ENCODE measurements at places on chromosomes 16 and 17.

GRCh38 chr17:13546851-13547250, 54.9 kb downstream of the HS3ST3A1 start:
- no peak for DNase-seq

GRCh38 chr17:57900991-57901743, 51.3 kb upstream of the MRPS23 start:
- no peak for DNase-seq

- no peak for DNase-seq
Observed at GRCh38 chr17:5785338-5785737, 201.0 kb upstream of the NLRP1 start.

DNA sequence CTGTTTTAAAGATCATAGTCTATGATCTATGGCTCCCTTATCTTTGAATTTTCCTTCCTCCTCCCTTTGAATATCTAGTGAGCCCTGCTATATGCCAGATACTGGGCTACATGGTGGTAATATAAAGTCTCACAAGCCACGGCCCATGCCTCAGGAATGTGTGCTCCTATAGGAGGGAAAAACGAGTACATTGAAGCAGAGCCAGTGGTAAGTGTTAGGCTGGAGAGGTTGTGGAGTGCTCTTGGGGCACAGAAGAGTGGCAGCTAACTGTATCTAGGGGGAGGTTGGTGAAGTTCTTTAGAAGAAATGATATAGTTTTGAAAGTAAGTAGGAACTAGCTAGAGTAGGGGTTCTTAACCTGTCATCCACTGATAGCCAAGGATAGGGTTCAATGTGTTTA, 105.8 kb upstream of the PMFBP1 start:
- DNase-seq: no peak

- no peak for DNase-seq
Observed at GRCh38 chr16:55289353-55289752, 34.6 kb upstream of the IRX6 start.

DNA sequence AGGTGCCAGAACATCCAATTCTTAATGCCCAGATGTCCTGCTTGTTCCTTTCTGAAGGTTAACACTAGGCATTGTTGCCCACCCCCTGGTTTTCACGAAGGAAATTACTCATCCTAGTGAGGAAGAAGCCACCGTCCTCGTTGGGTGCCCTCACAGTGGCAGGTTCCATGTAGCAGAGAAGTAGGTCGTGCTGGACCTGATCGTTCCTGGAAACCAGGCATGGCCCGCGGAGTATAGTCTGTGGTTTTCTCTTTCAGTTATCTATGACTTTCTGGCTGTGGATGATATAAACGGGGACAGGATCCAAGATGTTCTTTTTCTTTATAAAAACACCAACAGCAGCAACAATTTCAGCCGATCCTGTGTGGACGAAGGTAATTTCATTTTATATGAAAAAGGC, 16.5 kb downstream of the RGS11 start:
- no peak for DNase-seq

GRCh38 chr17:71521724-71522123, 599.1 kb upstream of the SOX9 start:
- no peak for DNase-seq

GRCh38 chr17:10046786-10047785, 142.0 kb upstream of the RCVRN start:
- DNase-seq: no peak

GRCh38 chr17:42623732-42624596, 14.5 kb downstream of the TUBG1 start:
- DNase-seq: no peak

DNA sequence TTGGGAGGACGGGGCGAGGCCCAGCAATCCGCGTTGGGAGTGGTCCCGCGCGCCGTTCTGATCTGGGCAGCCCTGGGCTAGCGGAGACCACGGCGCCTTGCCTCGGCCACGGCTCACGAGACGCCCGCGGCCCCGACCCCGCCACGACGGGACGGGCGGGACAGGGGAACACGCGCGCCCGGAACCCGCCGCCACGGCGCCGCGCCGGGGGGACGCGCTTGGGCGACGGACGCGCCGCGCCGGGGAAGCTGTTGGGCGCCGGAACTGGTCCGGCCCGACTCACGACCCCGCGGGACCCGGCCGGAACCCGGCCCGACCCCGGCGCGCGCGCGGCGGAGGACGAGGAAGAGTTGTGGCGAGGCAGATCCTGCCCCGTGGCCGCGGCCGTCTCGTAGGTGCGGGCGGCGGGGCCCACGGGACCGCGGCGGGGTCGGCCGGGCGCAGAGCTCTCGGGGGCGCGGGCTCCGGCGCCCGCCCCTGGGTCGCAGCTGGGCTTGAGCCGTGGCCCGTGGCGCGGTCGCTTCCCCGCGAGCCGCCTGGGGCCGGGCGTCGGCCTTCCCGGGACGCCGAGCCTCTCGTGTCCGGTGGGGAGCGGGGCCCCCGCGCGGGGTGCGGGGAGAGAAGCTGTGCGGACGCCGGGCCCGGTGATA, at the start of gene ACSF3:
Gene ACSF3 (plus strand): TSS at position 251 of the 650 bp plus-strand sequence. CDS start 6,830 bp downstream, outside the sequence.
- DNase-seq: peak; percentile 76

GRCh38 chr17:73605444-73605843, 38.8 kb downstream of the SDK2 start:
- no peak for DNase-seq

- DNase-seq: no peak
Observed at GRCh38 chr17:73410586-73411312, 98.9 kb upstream of the CDC42EP4 start.

DNA sequence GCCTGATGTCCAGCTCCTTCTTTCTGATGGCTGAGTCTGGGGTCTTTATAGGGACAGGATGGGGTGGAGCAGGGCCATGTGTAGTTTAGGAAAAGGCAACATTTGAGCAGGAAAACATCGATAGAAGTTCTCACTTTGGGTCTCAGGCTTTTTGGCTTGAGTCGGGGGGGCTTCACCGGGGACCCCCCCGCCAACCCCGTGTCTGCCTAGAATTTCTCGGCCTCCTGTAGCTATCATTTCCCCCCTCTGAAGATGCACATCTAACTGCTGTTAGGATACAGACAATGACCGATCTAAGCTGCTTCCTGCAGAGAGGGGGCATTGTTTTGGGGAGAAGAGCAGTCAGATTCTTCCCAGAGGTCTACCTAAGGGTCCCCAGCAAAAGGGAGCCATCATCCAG, 16.7 kb upstream of the ZNHIT3 start:
- DNase-seq: no peak

DNA sequence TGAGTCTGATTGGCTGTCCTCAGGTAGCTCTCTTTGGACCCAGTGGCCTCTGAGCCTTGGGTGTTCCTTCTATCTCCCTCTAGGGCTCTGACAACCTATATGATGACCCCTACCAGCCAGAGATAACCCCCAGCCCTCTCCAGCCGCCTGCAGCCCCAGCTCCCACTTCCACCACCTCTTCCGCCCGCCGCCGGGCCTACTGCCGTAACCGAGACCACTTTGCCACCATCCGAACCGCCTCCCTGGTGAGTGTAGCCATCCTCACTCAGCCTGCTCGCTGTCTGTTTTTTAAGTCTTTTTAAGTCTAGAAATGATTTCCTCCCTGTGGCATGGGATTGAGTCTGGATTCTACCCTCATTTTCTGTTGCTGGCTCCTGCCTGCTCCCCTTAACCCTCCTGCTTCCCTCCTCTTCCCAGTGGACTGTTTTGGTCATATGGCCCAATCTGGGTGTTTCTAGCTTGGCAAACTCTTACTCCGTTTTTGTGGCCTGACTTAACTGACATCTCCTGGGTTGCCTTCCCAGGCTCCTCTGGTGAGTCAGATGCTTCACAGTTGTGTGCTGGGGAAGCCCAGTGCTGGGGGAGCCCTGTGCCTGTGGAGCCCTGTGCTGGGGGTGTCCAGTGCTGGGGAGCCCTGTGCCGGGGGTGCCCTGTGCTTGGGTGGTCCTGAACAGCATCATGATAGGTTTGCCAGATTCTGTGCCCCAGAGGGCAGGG, 9.9 kb downstream of the TAOK2 start:
- DNase-seq: no peak

DNA sequence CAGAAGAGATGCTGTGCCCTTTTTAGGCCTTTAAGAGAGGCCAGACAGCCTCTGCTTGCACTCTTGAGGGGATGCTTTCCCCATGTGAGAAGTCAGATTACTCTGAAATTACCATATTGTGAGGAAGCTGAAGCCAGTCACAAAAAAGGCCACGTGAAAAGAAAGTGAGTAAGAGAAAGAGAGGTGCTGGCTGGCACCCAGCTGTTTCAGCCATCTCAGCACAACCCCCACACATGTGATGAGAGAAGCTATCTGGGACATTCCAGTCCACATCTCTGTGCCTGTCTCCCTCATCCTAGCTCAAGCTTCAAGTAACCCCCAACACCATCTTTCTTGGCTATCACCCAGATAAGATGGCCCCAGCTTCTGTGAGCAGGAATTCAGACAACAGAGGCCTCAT, 131.4 kb downstream of the HS3ST2 start:
- no peak for DNase-seq

DNA sequence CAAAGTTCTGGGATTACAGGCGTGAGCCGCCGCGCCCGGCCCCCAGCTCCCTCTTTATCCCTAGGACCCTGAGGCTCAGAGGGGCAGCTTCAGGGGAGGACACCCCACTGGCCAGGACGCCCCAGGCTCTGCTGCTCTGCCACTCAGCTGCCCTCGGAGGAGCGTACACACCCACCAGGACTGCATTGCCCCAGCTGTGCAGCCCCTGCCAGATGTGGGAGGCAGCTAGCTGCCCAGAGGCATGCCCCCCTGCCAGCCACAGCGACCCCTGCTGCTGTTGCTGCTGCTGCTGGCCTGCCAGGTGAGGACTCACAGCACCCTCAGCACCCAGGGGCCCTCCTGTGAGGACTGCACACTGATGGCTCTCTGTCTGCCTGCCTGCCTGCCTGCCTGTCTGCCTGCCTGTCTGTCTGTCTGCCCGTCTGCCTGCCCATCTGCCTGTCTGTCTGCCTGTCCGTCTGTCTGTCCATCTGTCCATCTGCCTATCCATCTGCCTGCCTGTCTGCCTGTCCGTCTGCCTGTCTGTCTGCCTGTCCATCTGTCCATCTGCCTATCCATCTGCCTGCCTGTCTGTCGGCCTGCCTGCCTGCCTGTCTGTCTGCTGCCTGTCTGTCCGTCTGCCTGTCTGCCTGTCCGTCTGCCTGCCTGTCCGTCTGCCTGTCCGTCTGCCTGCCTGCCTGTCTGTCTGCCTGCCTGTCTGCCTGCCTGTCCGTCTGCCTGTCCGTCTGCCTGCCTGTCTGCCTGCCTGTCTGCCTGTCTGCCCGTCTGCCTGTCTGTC, 5.0 kb downstream of the GCGR start:
- no peak for DNase-seq

GRCh38 chr16:73355981-73356380, 308.1 kb upstream of the ZFHX3 start:
- no peak for DNase-seq

- DNase-seq: no peak
Observed at GRCh38 chr17:20046629-20047028, 37.5 kb downstream of the SPECC1 start.

- no peak for DNase-seq
Observed at GRCh38 chr16:49816875-49817274, 39.0 kb downstream of the ZNF423 start.

DNA sequence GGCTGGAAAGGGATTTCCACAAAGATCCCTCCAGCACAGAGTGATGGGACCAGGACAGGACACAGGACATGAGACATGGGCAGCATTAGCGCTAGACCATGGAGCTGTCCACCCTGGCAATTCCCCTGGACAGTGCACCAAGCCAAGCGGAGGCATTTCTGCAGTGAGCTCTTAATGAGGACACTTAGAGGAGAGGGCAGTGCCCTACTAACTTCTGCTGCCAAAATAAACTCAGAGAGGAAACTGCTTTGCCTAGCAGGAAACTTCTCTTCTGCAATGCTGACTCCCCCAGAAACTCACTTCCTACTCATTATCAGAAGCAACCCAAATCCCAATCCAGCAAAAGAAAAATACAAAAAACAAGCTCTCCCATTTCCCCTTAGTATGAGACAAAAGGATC, 119.2 kb downstream of the HS3ST2 start:
- DNase-seq: peak; percentile 24

DNA sequence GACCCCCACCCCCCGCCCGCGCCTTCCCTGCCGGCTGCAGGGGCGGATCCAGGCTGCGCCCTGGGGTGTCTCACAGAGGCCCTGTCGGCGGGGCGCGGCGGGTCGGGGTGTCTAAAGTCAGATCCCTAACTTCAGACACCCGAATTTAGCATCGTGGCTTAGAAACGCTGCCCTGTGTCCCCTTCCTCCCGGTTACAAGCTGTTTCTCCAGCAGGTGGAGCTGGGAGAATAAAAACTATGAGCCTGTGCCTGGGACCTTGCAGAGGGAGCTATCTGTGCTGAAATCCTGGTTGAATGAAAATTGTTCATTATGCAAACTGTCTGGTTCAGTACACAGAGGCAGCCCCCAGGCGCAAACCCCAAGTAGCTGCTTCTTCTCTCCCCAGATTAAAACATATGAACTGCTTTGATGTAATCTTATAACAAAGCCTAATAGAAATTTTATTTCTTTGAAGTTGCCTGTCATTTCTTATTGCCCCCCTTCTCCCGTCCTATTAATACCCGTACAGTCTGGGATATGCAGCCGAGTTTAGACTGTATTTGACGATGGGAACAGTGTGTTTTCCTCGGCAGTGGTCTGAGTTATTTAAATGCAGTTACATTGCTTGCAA, 79.0 kb downstream of the RPA1 start:
- peak; percentile 76 for DNase-seq

GRCh38 chr17:49486012-49486641, 9.0 kb upstream of the NGFR start:
- no peak for DNase-seq

DNA sequence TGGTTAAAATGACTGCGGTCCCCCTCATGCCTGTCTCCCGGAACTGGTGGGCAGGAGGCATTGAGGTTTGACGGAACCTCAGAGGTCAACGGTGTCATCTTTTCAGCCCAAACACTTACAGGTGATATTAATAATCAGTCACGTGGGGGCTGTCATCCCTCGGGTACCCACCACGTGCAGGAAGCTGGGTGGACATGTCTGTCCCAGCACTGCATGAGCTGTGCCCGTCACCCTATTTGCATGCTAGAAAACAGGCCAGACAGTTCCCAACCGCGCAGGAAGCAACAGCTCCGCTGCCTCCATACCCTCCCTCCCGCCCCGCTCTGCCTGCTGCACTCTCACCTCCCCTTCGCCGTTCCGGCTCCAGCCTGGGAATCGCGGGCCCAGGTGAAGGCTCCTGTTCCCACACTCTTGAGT, 1.4 kb downstream of the SYNGR3 start:
- DNase-seq: peak; percentile 24

GRCh38 chr16:22694887-22695382, 119.0 kb upstream of the HS3ST2 start:
- DNase-seq: peak; percentile 44

- DNase-seq: no peak
Observed at GRCh38 chr17:20966870-20967269, 75.9 kb downstream of the USP22 start.

Measured in heart right ventricle (tissue), 16 donors.